Purkinje cell (primary cell): ENCODE measurements at places on chromosomes 2 and 18. TPM values are rescaled to one million over a fixed set of nuclear protein-coding genes. Genes with fewer than 3 reads are reported as not detected.

The FAM110C gene
- polyA plus RNA-seq: 2.0 TPM in 1 of 2 replicates, not detected in the other

The PIEZO2 gene
- polyA plus RNA-seq: 0.16 TPM in 1 of 2 replicates, not detected in the other

The MGAT4A gene
- polyA plus RNA-seq: 98.7 and 117 TPM in 2 replicates

The DNAJC5G gene
- not detected in 2 replicates for polyA plus RNA-seq

The MYOM1 gene
- polyA plus RNA-seq: 3.7 and 3.9 TPM in 2 replicates

The PDE1A gene
- polyA plus RNA-seq: 16.7 and 24.6 TPM in 2 replicates

The OST4 gene
- 651 and 832 TPM in 2 replicates for polyA plus RNA-seq

The BOLL gene
- polyA plus RNA-seq: 0.46 and 1.8 TPM in 2 replicates

The EPB41L3 gene
- 180 and 211 TPM in 2 replicates for polyA plus RNA-seq

The AMER3 gene
- polyA plus RNA-seq: 0.70 and 1.2 TPM in 2 replicates

The PTPRN gene
- 89.5 and 103 TPM in 2 replicates for polyA plus RNA-seq

The HOXD8 gene
- not detected in 2 replicates for polyA plus RNA-seq

The CHST10 gene
- polyA plus RNA-seq: 3.4 and 4.4 TPM in 2 replicates

The MSGN1 gene
- not detected in 2 replicates for polyA plus RNA-seq

The SLC4A5 gene
- polyA plus RNA-seq: not detected in 2 replicates

The EVX2 gene
- not detected in 2 replicates for polyA plus RNA-seq

The HOXD12 gene
- polyA plus RNA-seq: not detected in 2 replicates
